Hypothalamus (tissue), 51 donors: ENCODE measurements at places on chromosomes 11 and 22.

DNA sequence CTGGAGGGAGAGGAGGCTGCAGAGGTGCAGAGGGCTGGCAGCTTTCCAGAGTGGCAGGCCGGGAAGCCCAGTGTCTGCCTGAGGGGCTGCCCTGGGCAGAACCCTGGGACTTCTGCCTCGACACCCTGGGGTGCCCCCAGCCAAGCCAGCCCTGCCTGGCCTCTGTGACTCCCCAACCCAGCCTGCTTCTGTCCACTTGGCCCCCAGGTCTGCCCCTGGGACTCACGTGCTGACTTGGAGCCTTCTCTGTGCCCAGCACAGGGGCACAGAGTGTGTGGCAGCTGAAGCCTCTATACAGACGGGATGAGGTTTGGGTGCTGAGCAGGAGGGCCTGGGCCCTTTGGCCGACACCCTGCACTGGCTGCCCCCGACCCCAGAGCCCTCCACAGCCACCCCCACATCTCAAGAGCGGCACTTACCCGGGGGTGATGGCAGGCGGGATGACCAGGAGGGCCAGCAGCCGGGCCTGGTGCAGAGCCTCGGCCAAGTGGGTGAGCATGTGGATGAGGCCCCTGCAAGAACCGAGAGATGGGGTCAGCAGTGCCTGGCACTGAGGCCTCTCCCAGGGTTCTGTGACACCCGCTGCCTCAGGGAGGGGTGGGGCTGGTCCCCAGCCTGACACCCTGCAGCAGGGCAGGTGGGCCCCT is 17.5 kb downstream of the CHID1 start:
- DNase-seq, result no peak

DNA sequence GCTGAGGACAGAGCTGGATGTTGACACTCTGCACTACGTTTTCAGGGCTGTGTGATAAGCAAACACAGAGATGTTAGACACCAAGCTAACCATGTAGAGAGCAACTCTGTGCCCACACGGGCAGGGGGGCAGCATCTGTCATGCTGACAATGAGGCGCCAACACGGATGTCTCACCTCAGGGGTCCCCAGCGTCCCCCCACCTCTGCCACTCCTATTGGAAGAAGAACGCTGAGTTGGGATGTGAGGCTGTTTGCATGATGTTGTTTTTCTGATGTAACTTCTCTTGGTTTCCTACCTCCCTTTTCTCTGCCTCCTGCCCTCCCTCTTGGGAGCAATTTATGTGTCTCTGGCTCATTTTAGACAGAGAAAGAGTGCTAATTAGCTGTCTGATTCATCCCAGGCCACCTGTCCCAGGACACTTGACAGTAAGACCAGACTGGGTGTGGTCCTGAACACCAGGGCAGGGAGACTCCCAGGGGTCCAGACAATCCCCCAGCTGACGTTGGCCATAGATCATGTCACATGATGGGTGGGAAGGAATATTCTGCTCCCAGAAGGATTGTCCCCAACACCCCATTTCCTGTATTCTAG is 89.2 kb upstream of the NCAM1 start:
- no peak for DNase-seq

DNA sequence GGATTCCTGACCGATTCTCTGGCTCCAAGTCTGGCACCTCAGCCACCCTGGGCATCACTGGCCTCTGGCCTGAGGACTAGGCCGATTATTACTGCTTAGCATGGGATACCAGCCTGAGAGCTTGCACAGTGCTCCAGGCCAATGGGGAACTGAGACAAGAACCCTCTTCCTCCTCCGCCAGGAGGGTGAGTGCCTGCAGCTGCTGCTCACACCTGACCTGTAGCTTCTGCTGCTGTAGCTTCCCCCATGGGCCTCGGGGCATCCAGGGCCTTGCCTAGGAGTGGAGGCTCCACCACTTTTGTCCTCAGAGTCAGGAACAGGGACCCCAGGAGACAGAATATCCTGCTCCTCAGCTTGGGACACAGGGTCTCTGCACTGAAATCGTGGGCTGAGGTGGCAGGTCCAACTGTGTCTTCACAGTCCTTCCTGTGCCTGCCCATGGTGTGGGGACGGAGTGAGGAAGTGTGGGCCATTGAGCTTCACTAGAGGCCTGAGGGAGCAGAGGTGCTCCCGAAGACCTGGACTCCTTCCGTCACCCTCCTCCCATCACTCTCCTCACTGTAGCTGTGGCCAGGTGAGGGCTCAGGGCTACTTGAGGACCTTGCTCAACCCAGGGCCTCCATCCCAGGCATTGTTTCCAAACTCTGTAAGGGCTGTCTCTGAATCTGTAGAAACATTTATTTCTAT is 103.8 kb downstream of the ZNF280B start:
- DNase-seq, result no peak

- no peak for DNase-seq
Measured at GRCh38 chr22:22392131-22392530, 116.4 kb downstream of the ZNF280B start.

- no peak for DNase-seq
Measured at GRCh38 chr22:48619721-48620120, 1208.0 kb downstream of the BRD1 start.

GRCh38 chr11:70608568-70609470 is 210.5 kb downstream of the CTTN start:
- no peak for DNase-seq

DNA sequence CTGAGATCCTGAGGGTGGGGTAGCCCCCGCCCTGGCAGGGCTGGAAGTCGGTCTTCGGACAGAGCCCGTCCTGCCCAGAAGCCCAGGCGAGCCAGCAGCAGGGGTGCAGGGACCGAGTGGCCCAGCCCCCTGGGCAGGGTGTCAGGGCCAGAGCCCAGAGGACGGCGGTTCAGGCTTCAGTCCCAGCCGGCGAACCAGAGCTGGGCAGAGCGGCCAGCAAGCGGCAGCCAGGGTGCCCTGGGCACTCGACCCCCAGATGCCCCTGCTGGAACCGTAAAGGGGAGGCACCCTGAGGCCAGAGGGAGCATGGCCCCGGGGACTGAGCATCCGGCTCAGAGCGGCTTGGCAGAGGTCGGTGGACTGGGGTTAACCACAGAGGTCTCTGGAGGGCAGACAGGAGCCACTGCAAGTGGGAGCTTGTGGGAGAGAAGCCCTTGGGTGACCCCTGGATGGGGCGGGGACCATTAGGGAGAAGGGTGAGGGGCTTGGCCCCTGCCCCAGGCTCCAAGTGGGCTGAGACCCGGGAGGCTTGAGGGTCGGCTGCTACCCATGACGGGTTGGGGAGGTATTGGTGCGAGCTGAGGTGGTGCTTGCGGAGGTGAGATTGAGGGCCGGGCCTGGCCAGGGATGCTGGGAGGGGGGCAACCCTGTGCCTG is 15.9 kb downstream of the LSP1 start:
- DNase-seq, result no peak

DNA sequence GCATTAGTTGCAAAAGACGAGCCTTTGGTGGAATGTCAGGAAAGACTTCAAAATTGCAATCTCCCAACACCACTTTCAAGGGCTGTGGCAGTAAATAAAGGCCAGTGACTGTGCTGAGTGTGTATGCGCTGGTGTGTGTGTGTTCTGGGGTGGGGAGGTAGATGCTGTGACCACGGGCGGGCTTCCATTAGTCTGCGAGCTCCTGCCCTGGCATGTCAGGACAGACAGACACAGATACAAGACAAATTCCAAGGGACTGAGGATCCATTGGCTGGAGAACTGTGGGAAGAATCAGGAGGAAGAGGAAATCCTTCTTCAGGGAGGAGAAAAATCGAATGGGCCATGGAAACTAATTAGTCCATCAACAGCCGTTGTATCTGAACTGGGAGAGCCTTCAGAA is 83.6 kb downstream of the FEZ1 start:
- DNase-seq, result no peak

DNA sequence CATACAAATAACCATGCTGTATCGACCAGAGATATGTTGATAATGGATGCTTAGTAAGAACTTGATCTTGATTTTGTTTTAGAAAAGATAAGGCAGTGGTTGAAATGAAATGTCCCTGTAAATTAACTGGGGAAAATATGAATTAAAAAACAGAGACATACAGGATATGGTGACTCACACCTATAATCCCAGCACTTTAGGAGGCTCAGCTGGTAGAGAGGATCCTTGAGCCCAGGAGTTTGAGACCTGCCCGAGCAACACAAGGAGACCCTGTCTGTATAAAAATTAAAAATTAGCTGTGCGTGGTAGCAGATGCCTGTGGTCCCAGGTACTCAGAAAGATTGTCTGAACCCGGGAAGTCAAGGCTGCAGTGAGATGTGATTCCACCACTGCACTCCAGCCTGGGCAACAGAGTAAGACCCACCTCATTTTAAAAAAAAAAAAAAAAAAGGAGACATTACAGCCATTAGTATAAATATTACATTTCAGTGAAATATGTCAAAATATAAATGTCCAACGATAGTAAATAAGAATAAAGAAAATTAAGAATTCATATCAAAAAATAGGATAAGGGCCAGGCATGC is 4.6 kb downstream of the PICALM start:
- DNase-seq, result no peak

GRCh38 chr11:1139441-1140083 is 18.2 kb upstream of the MUC5AC start:
- DNase-seq, result no peak

DNA sequence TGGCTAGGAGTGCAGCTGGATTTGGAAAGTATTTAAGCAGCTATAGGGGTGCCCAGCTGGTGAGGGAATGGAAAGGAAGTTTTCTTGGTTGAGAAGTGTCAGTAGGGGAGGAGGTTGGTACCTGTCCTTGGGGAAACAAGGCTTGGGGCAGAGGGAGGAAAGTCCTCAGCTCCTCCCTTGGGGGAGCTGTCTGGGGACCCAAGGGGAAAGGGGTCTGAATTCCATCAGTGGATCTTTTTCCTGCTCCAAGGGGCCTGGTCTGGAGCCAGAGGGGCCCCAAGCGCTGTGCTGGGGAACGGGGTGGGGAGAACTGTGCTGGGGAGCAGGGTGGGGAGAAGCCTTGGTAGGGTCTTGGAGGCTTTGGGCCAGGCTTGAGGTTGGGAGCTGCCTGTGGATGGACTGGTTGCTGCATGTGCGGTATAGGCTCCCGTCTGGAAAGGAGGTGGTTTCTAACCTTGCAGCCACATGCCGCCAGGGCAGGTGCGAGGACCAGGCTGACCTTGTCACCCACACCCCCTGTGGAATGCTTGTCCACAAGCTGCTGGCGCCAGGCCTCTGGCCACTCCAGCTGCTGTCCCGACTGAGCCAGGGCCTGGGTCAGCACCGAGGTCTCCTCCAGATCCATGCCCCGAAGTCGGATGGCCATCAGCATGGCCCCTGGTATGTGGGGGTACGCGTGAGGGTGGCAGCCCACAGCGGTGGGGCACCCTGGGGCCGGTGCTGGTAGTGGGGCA is 963 bp downstream of the TYMP start:
- DNase-seq, result no peak

DNA sequence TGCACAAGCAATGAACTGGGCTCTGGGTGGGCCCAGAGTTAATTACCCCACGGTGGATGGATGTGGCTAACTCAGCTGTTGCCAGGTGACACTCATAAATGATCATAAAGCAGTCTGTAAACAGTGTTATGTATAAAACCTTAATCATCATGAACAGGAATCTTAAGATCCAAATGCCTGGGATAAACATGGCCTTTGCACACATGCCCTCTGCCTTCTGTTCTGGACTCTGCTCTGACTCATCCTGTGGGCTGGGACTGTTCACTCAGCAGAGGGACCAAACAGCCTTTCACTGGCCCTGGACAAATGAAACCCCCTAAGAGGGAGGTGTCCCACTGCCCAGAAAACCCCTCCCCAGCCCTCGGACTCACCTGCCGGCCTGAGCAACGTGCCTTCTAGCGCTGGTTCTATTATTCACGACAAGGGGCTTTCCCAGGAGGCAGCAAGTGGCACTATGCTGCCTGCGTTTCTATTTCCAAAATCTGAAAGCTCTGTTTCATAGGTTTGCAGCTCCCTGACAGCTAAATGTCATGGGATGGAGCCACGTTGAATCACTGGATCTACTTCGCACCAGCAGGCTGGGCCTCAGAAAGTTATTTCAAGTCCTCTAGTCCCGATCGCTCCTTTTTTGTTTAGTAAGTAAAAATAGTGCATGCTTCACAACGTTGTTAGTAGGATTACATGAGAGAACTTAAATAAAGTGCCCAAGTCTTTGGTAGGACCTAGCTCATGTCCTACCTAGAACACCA is 53.0 kb downstream of the LARGE1 start:
- DNase-seq, result no peak

DNA sequence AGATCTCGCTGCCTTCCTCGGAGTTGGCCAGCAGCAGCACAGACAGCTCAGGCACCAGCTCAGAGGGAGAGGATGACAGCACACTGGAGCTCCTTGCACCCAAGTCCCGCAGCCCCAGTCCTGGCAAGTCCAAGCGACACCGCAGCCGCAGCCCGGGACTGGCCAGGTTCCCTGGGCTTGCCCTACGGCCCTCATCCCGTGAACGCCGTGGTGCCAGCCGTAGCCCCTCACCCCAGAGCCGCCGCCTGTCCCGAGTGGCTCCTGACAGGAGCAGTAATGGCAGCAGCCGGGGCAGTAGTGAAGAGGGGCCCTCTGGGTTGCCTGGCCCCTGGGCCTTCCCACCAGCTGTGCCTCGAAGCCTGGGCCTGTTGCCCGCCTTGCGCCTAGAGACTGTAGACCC is 6.4 kb downstream of the PLA2G3 start:
- no peak for DNase-seq

- DNase-seq, result no peak
Measured at GRCh38 chr11:61682093-61682732, 2.0 kb downstream of the DAGLA start.

DNA sequence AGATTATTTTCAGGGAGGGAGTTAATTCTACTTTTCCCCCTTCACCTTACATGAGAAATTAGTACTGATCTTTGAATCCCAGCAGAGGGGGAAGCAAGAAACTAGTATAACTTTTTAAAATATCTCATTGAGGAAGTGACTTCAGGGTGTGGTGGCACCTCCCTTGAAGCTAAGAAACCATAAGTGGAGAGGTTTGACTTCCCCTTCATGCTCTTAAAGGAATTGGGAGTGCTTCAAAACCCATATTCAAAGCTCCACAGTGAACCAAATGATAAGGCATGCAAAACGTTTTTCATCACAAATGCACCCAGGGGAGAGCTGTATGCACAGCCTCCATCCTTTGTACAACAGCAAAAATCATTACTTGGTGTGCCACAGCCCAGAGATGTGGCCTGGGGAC is 540 bp downstream of the MS4A14 start:
- no peak for DNase-seq

DNA sequence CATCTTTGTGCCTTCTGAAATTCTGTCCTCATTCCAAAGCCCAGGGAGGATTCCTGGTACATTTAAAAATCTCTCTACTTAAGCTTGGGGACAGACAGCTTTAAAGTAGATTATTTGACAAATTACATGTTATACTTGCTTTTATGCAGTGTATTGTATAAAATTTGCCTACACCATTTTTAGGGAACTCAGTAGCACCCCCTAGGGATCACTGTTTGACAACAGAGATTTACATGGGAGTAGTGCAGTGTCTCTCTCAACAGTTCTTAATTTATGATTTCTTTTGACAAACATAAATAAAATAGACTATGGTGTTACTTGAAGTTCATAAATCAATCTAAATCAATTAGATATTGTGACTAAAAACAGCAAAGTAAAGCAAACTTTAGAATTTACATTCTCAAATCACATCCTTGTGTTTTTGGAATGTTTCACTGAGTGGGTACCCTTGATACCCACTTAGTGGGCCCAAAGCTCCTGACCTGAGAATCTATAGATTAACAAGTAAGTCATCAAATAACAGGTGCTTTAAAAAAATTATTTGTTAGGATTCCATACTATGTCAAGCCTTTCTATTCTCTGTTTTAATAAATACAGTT is 428.8 kb downstream of the DYNC2H1 start:
- DNase-seq, result no peak

GRCh38 chr22:39212721-39213376 is 31.9 kb downstream of the PDGFB start:
- DNase-seq, result no peak
